ENCODE measurements at places on chromosomes 1 and 21.

GRCh38 chr1:180133193-180133592, 21.5 kb upstream of the QSOX1 start:
- no peak for DNase-seq

- no peak for DNase-seq
Observed at GRCh38 chr1:11787804-11788436, 17.8 kb downstream of the MTHFR start.

DNA sequence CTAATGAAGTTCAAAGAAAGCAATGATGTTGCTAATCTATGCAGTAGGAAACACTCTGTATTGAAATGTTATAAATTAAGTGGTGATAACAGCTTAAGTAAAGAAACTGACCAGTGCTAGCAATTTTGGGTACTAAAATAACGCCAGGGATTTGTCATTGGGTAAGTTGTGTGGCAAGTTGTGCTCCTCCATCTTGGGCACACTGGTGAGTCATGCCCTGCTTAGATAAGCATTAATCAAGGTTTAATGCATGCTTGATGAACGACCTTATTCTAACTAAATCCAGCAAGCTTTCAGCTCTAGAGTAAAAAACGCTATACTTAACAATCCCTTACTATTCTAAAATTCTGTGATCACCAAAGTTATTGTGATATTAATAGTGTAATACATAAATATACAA, 25.2 kb downstream of the VAMP4 start:
- DNase-seq = no peak

DNA sequence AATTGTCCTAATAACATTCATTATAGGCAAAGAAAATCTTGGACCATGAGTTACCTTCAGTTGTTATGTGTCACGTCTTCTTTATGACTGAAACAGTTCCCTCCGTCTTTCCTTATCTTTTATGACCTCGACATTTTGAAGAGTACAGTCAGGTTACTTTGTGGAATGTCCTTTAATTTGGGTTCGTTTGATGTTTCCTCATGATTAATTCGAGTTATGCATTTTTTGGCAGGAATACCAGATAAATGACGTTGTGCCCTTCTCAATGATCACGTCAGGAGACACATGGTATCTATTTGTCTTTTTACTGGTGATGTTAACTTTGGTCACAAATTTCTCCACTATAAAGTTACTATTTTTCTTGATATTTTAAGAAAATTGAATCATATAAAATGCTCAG, 17.3 kb upstream of the KLF17 start:
- DNase-seq = no peak

DNA sequence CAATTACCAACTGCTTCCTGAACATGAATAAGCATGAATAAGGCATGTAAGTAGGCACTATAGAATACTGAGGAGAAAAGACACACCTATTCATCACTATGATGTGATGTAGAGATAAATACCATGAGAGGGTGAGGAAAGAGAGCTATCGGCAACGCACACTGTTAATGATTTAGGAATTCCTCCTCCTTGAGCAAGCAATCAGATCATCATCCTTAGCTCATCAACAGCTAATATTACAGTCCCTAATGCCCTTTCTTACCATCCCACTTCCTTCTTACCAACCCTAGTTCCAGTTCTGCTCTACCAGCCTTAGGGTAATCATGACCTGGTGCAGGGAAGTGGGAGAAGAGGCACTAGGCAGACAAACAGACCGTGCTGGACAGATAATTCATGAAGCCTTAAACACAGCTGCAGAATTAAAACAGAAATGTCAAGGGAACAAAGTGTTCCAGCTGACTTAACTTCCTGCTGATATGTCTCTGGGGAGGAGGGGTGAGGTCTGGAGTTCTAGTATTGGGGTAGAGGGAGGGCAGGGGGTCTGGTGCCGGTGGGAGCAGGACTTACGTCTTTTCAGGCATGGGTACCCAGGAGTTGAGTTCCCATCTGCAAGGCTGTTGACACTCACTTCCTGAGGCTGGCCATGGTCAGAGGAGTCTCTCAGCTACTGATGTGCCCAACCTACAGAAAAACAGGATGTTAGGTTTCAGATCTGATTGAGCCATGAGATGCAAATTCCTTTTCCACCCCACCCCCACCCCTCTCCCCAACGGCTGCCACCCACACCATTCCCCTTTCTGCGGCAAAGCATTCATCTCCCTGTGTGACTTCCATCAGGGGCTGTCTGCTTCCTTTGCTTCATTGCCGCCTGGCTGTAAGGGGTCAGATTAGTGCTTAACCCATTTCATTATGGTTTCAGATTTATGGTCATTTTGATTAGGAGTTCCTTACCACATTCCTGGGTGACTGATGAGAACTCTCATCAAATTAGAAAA, 12.6 kb upstream of the RCSD1 start:
- DNase-seq = peak; percentile 67

GRCh38 chr1:248613742-248614141, 16.2 kb upstream of the OR2T10 start:
- DNase-seq = no peak

All from kidney glomerular epithelial cell (primary cell).